Fibroblast of villous mesenchyme (primary cell): ENCODE measurements at places on chromosomes 7 and 10.

DNA sequence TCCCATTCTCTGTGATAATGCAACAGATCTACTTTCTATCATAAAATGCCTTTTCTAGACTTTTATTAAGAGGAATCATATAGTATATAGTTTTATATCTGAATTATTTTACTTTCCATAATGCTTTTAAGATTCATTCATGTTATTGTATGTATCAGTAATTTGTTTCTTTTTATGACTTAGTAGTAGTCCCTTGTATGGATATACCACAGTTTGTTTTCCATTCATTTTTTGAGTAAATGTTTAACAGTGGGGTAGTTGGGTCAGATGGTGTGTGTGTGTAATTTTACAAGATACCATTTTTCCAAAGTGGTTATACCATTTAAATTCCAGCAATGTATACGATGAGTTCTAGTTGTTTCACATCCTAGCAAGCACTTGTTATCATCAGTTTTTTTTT, 10.4 kb downstream of the PIK3CG start:
- no peak for DNase-seq

- no peak for DNase-seq
Observed at GRCh38 chr10:106904209-106904608, 260.3 kb downstream of the SORCS1 start.

- DNase-seq = no peak
Observed at GRCh38 chr7:2452074-2452507, 24.1 kb downstream of the GRIFIN start.

DNA sequence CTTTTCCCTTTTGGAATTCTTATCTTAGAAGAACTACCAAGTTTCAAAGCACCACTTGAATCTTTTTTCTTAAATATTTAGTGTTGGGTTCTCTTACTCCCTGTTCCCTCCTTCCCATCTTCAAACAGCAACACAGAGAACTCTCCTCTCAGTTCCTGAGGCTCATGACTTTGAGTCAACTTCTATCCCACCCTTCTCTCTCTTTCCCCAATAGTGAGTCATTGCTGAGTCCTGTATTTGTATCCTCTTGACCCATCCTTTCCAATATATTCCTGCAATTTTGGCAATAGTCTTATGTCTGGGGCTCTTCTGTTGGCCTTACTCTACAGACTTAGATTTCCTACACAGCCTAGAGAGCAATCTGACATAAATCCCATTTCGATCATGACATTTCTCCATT, 20.8 kb upstream of the JCAD start:
- no peak for DNase-seq

- no peak for DNase-seq
Observed at GRCh38 chr7:6271060-6271658, 1.3 kb downstream of the CYTH3 start.

GRCh38 chr10:129410688-129411392, 56.2 kb upstream of the MGMT start:
- no peak for DNase-seq

GRCh38 chr7:55381189-55381588, 16.1 kb downstream of the LANCL2 start:
- no peak for DNase-seq

- DNase-seq = peak; percentile 6
Observed at GRCh38 chr7:31192986-31193385, 140.9 kb downstream of the ADCYAP1R1 start.

DNA sequence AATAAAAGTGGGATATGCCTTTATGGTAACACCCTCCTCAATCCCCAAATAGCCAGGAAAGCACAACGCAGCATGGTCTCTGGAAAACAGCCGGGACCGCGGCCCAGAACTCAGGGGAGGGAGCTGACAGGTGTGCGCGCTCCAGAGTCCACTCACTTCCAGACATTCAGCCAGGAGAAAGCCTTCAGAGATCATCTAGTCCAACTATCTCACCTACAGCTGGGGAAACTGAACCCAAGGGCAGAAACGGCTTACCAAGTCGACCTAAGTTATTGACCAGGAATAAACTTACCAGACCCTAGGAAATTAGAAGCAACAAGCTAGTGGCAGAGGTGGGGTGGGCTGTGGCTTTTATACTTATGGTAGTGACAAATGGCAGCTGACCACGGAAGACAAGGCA, 16.4 kb downstream of the GSDME start:
- no peak for DNase-seq

- DNase-seq = no peak
Observed at GRCh38 chr7:1137517-1138167, 22.4 kb downstream of the ZFAND2A start.

GRCh38 chr7:92622685-92623084, 32.5 kb upstream of the FAM133B start:
- DNase-seq = no peak

- DNase-seq = no peak
Observed at GRCh38 chr10:33428682-33429081, 94.2 kb upstream of the NRP1 start.

- peak; percentile 97 for DNase-seq
Observed at GRCh38 chr10:3468919-3469638, 296.5 kb upstream of the PITRM1 start.

- no peak for DNase-seq
Observed at GRCh38 chr7:45937862-45938261, 16.8 kb upstream of the IGFBP3 start.

DNA sequence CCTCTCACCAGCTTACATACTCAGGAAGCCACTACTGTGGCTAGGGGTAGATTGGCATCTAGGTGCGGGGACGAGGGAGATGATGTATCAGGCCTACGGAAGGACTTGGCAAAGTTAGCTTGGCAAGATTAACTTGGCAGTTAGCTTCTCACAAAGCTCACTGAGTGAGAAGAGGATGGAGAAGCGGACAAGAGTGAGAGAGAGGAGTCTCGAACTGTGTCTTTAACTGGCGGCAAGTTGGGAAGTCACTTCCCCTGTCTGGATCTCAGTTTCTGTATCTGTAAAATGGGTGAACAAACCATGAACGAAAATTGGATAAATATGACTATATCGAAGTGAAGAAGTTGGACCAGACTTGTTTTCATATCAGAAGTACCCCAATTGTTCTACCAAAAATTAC, 9.5 kb upstream of the MLXIPL start:
- DNase-seq = no peak

DNA sequence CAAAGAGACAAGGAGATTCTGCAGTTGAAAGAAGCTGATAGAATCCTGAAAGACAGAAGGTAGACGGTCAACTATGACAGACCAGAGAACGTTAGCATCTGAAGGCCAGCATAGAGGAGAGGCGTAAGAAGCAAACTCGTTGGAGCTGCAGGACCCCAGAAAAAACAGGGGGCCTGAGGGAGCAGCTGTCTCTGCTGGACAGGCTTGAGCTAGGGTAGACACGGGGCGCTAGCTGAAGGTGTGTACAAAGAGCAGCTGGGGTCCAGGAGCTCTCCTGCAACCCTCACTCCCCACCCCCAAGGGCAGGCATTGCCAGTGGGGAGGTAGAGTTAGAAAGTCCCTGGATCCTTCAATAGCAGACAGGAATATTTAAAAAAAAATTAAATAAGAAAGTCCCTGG, 14.6 kb upstream of the GDI2 start:
- DNase-seq = no peak

- peak; percentile 9 for DNase-seq
Observed at GRCh38 chr10:3132036-3133025, 40.3 kb downstream of the PITRM1 start.

- DNase-seq = peak; percentile 84
Observed at GRCh38 chr7:27739301-27739908, 557 bp upstream of the TAX1BP1 start.

GRCh38 chr10:62826273-62826672, 10.1 kb upstream of the EGR2 start:
- no peak for DNase-seq

DNA sequence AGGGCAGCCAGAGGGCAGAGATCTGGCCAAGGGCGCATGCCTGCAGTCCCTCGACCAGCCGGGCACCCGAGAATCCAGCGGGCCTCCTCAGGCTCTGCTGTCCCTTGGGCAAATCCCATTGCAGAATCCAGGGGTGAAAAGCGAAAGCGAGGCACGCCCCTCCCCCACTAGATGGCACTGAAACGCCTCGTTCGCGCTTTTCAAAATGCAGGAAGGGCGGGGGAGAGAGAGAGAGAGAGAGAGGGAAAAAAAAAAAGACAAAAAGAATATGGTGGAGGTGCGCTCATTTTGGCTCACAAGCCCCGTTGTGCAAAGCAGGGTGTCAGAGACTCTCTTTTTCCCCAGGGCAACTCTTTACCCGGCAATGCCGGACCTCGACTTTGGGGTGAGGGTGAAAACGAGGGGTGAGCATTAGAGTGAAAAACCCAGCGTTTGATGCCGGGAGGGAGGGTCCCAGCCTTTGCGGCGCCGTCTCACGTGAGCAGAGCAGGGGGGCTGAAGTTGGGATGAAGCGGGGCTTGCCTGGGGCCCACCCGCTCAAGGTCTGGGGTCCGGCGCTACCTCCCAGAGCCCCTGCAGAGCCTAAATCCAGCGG, 2.5 kb upstream of the TMEM178B start:
- peak; percentile 7 for DNase-seq

GRCh38 chr7:73338321-73338720, 10.4 kb downstream of the FKBP6 start:
- peak; percentile 9 for DNase-seq

DNA sequence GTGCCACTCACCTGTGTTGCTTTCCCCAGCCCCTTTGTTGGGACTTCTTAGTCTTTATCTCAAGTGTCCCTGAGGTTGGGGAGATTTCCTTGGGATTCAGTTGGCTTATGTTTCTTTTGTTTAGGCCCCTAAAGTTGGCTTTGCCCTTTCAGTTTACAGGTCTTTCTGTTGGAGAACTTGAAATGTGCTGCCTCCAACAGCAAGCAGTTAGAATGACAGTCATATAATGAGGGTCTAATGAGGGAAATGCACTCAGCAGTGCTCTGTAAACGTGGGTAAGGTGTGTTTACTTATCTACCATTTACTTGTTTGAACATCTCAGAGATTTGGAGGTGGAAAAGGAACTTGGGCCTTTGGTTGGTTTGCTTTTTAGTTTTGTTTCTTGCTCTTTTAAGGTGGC, 191.4 kb upstream of the STK17A start:
- DNase-seq = no peak

DNA sequence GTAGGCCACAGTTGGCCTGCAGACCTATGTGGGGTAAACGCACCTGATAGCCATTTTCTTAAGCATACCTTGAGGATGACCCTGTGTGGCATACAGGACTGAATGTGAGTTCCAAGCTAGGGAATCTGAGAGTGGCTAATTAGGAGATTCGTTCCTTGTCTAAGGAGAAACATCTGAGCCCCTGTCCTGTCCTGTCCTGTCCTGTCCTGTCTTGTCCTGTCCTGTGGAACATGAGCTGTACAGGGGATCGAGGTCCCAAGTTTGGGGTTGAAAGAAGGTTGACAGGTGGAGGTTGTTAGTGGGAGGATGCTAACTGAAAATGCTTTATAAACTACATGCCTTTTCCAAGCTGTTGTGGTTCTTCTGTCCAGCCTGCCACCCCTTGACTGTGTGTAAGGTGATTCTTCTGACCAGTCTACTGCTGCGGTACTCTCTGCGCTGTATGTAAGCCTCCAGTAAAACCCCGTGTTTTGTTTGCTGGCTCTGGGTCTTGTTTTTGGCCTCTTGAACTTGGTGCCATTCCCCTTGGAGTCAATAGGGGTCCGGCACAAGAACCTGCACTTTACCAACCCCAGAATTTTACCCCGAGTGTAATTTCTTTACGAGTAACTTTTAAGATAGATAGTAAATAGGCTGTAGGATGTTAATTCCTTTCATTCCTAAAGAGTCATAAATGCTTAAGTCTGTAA, 26.4 kb downstream of the ZNRF2 start:
- no peak for DNase-seq

DNA sequence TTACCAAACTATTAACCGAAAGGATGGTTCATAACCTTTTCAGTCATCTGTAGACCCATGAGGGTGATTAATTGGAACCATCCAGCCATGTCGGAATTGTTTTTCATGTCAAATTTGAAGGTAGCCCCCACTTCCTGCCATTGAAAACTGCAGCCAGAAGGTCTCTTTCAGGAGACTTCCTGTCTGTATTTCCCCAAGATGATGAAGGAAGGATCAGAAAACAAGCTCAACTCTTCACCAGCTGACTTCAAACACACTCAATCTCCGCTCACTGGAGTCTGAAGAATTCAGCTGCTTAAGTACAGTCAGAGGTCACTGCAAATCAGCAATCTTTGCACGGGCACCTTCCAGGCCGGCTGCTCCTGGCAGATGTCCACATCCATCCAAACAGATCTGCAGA, 291.7 kb upstream of the NPVF start:
- DNase-seq = no peak

DNA sequence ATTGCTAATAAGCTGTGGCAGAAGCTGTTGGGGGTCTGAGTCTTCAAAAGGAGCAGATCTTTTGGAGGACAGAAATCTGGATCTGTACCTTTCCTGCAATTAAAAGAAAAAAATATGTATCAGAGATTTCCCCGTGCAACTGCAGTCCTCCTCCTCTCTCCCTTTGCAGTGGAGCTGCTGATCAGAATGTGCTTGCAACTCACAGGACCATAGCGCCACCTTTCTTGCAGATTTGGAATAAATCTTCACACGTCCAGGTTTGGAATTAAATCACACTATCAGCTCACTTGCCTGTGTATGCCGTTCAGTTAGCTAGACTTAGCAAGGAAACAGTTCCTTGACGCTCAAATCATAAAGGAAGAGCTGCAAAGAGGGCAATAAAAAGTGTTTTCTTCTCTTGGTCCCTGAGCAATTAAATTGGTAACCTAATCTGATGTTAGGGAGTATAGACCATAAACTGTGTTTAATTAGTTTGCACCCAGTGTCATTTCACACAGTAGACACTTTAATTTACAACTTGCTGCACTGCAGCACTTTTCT, 77.4 kb downstream of the PON1 start:
- DNase-seq = peak; percentile 75

DNA sequence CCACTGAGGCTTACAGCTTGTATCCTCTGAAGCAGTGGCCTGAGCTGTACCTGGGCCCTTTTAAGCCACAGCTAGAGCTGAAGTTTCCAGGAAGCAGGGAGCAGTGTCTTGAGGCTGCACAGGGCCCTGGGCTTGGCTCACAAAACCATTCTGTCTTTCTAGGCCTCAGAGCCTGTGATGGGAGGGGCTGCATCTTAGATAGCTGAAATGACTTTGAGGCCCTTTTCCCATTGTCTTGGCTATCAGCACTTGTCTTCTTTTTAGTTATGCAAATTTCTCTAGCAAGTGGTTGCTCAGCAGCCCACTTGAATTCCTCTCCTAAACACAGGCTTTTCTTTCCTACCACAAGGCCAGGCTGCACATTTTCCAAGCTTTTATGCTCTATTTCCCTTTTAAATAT, 864.2 kb downstream of the REEP3 start:
- no peak for DNase-seq

- no peak for DNase-seq
Observed at GRCh38 chr7:155965010-155965409, 152.7 kb upstream of the SHH start.

GRCh38 chr7:141178486-141179135, 104.7 kb downstream of the TMEM178B start:
- no peak for DNase-seq

- no peak for DNase-seq
Observed at GRCh38 chr7:82617156-82617555, 173.6 kb upstream of the CACNA2D1 start.

GRCh38 chr10:125742465-125742864, 23.0 kb downstream of the EDRF1 start:
- DNase-seq = peak; percentile 5

GRCh38 chr10:7038416-7038815, 372.4 kb downstream of the SFMBT2 start:
- DNase-seq = no peak

- DNase-seq = no peak
Observed at GRCh38 chr10:102444851-102445250, 6.5 kb downstream of the C10orf95 start.

GRCh38 chr7:30102281-30102680, 32.5 kb upstream of the MTURN start:
- DNase-seq = no peak
